ENCODE measurements at places on chromosomes 7 and 10.

GRCh38 chr7:35571611-35572240 is 123.2 kb downstream of the HERPUD2 start:
- DNase-seq: no peak

GRCh38 chr10:74683621-74684364 is 142.6 kb upstream of the KAT6B start:
- DNase-seq: no peak

GRCh38 chr10:124605856-124606812 is 138.0 kb downstream of the FAM53B start:
- no peak for DNase-seq

DNA sequence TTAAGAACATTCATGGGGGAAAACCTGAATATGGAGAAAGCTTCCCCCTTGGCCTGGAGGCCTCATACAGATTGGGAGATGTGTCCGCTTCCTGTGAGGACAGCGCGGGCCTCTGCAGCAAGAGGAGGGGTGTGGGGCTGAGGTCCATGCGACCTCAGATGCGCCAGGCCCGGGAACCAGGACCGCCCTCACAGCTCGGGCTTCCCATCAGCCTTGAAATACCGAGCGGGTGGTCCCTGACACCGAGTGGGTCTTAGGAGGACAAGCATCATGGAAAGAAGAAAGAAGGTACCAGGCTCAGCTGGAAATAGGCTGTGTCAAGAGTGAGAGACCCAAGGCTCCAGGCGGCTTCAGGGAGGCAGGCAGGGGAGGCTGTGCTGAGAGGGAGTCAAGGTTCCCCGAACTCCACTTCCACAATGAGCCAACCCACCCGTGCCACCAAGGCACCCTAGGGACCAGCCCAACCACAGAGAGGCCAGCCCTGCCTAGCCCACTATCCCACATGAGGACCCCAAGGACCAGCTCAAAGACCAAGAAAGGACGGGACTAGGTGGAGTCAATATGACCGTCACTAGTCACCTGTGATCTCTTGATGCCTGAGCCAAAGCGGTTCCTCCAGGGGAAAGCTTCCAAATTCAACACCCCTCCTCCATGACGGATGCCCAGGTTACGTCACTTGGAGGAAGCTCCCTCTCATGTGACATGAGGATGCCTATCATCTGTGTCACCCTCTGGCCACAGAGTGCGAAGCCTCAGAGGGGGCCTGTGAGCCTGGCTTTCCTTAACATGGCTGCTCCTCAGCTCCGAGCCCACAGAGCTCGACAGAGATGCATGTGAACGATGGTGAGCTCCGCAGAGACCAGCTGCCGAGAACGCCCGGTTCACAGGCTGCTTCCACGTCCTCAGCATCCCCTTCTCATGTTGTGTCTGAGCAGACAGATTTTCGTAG is 103.7 kb downstream of the TCERG1L start:
- no peak for DNase-seq

GRCh38 chr7:10908600-10908999 is 65.1 kb upstream of the PHF14 start:
- no peak for DNase-seq

- no peak for DNase-seq
These were observed 102.2 kb downstream of the GFRA1 start for GRCh38 chr10:116170815-116171250.

GRCh38 chr10:15719899-15720634 is at the start of gene ITGA8:
TSS of gene ITGA8 (minus strand) at chr10:15719922. CDS start at chr10:15719771, 151 bp downstream.
- no peak for DNase-seq

DNA sequence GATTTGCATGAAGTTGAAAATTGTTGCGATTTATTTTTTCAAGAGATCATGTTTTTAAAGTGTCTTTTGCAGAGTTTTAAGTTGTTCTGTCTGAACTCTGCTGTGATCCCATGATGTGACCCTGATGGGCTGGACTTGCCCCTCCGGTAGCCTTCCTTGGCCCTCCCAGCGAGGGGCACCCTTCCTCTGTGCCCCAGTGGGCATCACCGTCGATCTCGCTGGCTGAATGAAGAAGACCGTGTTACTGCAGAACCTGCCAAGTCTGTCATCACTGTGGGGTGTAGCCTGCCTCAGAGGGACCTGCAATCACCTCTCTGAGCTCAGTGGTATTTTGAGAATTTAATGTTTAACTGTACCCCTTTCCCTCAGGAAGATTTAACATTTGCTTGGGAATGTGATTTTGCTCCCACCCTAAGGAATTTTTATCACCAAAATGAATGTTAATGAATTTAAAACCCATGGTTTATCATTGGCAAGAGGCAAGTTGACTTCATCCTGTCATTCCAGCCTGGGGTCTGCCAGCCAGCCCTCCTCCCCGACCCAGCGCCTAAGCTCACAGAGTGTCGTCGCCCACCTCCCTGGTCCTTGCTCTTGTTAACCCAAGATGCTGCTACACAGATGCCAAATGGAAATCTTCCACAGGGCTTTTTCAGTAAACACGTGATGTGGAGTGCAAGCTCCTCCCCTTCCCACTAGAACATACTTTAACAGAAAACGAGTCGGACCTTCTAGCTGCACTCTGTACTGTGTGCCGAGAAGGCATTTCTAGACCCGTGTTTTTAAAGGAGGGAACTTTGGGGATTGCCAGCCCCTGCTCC is 115.4 kb downstream of the NT5C2 start:
- DNase-seq: no peak

- no peak for DNase-seq
These were observed 4.2 kb upstream of the KCNH2 start for GRCh38 chr7:150982351-150982750.

DNA sequence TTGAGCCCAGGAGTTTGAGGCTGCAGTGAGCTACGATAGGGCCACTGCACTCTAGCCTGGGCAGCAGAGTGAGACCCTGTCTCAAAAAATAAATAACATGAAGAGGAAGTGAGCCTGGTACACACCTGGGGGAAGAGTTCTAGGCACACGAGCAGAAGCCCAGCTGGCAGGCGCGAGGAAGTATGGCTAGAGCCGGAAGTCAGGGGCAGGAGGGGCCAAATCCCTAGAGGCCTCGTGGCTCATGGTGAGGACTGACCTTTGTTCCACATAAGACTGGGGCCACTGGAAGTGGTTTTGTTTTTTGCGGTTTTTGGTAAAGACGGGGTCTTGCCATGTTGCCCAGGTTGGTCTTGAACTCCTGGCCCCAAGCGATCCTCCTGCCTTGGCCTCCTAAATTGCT is 117.6 kb downstream of the HIP1 start:
- DNase-seq: no peak

DNA sequence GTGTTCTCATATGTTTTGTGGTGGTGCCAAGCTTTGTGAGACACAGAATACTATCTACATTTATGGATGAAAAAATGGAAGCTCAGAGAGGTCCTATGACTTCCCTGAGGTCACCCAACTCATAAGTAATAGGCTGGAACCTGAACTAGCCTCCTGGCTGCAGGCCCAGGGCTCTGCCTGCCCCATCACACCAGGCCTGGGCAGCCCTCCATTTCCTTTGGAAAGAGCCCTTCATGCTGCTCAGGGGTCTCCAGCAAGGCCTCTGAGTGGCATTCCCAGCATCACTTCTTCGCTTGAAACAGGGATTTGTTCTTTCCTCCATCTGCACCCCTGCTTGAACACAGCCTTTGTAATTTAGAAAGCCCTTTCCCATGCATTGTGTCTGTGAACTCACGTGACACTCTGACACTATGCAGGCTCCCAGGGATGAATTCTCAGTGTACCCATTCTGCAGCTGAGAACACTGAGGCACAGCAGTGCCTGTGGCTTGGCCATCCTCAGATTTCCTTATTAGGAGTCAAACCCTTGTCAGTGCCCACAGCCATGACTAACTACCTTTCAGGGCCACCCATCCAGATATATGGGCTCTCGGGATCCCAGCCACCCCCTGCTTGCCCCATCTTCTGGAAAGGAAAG is 127.8 kb upstream of the PPIF start:
- no peak for DNase-seq

GRCh38 chr7:135980665-135981180 is 3.6 kb upstream of the MTPN start:
- peak; percentile 36 for DNase-seq

- no peak for DNase-seq
These were observed 9.0 kb upstream of the SMNDC1 start for GRCh38 chr10:110313674-110314073.

DNA sequence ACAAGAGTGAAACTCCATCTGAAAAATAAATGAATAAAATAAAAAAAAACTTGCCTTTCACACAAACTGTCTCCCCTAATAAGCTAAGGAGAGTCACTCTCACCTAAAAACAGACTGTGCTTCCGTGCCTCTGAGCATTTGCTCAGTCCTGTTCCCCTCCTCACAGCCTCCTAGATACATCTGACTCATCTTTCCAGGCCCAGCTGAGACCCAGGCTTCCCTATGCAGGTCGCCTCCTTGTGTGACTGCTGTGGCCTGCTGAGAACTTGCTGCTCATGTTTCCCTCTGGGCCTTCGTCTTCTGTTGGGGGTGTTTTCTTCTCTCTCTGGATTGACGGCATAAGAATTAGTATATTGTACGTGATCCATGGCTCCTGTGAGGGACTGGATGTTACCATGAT is 777.7 kb downstream of the LRMDA start:
- DNase-seq: no peak

GRCh38 chr7:82131215-82131614 is 312.4 kb downstream of the CACNA2D1 start:
- no peak for DNase-seq

DNA sequence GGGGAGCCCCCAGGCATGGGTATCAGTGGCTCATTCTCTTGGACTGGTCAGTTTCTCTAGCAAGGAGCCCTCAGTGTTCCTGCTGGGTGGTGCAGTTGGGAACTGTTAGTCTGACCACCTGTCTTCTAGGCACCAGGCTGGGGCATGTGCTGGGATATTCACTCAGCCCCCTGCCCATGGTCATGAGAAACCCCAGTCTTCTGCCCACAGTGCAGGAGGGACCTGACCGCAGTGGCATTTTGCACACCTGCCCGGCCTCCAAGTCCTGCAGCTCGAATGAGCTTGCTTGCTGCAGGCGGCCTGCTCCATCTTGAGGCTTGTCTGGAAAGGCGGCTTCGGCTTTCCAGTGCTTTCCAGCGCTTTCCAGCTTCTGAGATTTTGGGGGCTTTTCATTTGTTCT is 36.3 kb downstream of the CUX1 start:
- DNase-seq: no peak

DNA sequence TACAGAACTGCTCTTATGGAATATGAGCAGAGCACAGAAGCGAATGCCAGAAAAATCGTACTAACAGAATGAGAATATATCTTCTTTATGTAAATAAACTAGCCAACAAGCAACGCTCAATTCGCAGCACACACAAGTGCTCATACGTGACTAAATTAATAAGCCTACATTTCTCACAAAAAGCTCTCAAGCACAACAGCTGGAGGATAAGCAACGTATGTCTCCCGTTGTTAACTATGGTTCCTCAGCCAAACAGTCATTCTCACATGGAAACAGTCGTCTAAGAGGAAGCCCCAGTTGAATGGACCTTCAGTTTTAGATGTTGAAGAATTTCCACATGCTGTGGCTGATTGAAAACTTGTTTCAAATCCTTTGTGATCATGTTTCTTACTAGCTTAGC is 110.4 kb downstream of the PKD1L1 start:
- DNase-seq: no peak

GRCh38 chr7:150400008-150400787 is 21.1 kb downstream of the ZNF775 start:
- no peak for DNase-seq

DNA sequence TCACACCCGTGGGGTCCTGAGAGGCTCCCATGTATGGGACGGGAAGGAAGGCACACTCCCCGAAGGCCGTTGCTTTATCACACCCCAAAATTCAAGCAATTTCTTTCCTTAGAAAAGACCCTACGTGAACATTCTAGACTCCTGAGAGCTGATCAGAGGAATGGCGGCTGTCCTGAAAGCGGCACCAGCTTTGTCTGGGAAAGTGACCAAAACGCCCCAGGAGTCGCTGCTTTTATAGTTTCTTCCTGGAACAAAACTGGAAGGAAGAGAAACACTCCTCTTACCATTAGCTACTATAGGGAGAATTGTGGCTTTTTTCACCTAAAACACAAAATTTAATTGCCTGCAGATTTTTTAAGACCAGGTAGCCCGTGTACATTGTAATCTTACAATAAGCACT is 261.8 kb upstream of the RNF32 start:
- no peak for DNase-seq

GRCh38 chr10:107740962-107741690 is 576.6 kb upstream of the SORCS1 start:
- DNase-seq: no peak

GRCh38 chr10:124287071-124287685 is 131.5 kb downstream of the OAT start:
- no peak for DNase-seq

DNA sequence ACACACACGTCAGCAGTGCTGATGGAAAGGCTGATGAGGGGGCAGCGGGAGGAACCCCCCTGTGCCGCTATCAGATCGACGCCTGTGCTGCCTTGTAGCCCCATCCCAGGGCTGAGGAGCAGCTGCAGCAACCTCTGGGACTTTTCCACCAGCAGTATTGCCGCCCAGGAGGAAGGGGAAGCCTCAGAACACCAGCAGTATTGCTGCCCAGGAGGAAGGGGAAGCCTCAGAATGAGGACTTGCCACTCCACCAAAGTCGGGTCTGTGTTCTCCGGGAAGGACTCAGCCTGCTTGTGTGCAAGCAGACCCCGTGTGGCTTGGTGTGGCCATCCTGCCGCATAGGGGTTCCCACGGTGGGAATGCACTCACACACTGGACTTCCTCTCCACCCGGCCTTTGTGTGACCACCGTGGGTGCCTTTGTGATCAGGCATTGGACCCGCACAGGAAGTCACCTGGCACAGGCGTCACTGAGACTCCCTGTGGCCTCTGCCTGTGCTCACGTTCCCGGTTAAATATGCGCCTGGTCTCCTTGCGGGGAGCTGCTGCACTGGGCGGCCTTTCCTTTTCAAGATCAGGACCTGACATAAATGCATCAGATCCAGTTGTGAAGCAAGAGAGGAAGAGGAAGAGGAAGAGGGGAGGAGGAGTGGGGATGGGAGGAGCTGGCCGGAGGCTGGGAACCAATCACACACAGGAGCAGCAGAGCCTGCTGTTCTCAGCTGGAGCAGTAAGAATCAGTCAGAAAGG is 248.5 kb downstream of the DNAJB6 start:
- no peak for DNase-seq

GRCh38 chr7:2431260-2431867 is 28.0 kb downstream of the CHST12 start:
- DNase-seq: no peak

DNA sequence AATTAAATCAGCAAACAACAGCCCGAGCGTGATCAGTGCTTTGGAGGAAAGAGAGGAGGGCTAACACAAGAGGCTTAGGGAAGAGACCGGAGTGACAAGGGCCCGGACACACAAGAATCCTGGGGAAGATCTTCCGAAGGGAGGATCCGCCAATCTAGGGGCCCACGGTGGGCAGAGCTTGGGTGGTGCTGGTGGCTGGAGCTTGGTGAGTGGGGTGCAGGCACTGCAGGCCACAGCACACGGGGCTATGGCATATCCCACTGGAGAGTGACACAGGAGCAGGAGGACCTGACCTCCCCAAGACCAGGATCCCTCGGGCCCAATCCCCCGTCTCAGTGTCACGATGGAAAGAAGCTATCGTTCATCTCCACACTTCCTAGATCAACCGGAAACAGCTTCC is 471.3 kb upstream of the FOXK1 start:
- no peak for DNase-seq
